T-helper 17 cell (primary cell): ENCODE measurements at places on chromosomes 16 and 17.

GRCh38 chr17:15289285-15290183 is 24.4 kb upstream of the PMP22 start:
- no peak for DNase-seq

- DNase-seq = no peak
Measured at GRCh38 chr17:47884905-47885730, 10.9 kb upstream of the SP2 start.

GRCh38 chr16:80097098-80097497 is 443.7 kb upstream of the DYNLRB2 start:
- DNase-seq = no peak

DNA sequence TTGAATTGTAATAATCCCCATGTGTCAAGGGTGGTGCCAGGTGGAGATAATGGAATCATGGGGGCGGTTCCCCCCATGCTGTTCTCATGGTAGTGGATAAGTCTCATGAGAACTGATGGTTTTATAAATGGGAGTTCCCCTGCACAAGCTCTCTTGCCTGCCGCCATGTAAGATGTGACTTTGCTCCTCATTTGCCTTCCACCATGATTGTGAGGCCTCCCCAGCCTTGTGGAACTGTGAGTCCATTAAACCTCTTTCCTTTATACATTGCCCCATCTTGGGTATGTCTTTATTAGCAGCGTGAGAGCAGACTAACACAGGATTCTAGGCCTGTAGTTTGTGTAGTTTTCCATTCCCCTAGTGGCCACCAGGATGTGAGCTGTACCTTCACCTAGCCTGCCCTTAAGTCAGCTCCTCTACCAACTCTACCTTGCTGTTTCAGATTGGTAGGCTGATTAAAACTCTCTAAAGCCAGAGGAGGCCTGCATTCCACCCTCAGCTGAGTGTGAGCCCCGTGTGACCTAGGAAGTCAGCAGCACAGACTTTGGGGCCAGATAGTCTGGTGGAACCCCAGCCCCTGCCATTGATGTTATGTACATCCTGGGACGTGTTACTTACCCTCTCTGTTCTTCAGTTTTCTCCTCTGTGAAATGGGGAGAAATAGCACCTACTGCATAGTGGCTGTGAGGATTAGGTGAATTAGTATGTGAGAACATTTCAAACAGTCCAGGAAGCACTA is 252.4 kb upstream of the CACNG5 start:
- DNase-seq = no peak

GRCh38 chr17:67359960-67360791 is 6.2 kb downstream of the PSMD12 start:
- no peak for DNase-seq

DNA sequence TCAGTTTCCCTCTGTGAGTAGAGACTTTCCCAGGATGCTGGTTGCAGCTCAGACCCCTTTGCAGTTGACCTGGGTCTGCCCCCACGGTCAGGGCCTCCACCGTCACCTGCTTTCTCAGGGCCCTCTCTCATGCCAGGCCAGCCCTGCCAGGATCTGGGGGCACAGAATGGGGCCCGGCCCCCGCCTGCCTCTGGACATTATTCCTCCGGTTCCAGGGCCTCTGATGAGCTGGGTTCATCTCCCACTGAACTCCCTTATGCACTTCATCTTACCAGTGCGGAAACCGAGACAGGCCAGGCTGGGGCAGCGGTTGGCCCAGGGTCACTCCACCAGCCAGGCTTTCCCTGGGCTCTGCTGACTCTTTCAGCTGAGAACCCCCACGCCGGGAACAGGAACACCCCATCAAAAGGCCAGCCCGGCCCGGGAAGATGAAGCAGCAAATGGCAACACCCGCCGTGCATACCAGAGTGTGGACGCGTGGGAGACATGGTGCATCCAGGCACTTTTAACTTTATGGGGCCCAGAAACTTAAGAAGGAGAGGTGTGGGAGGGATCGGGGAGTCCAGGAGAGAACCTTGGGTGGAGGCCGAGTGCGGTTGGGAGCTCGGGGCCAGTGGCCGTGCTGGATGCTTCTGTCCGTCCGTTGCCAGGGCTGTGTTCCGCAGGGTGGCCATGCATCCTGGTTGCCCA is 19.9 kb downstream of the ZNF469 start:
- no peak for DNase-seq

DNA sequence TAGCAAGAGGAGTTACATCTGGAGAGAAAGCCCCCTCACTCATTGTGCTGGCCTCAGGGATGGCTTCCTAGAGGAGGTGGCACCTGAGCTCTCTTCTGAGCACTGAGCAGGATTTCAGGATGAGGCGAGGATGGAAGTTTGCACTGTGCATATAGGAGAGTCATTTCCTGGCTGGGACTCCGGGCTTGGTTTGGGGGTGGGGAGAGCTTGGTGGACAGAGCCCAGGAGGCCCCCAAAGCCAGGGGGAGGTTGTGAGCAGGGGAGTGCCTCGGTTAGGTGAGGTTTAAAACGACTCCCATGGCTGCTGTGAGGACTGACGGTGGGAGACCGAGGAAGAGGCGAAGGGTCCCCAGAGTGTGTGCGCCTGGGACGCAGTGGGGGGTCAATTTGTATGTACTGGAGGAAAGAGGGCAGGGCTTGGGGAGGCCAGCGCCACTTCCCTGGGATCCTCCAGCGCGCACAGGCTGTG is 1.2 kb downstream of the CAMKK1 start:
- DNase-seq = no peak

- no peak for DNase-seq
Measured at GRCh38 chr16:11162586-11163268, 93.3 kb downstream of the SOCS1 start.

- no peak for DNase-seq
Measured at GRCh38 chr16:12898551-12898950, 2.8 kb upstream of the SHISA9 start.

GRCh38 chr17:37219876-37220606 is 155.7 kb upstream of the C17orf78 start:
- DNase-seq = no peak

GRCh38 chr16:88510091-88510994 is 57.3 kb downstream of the ZFPM1 start:
- DNase-seq = no peak

DNA sequence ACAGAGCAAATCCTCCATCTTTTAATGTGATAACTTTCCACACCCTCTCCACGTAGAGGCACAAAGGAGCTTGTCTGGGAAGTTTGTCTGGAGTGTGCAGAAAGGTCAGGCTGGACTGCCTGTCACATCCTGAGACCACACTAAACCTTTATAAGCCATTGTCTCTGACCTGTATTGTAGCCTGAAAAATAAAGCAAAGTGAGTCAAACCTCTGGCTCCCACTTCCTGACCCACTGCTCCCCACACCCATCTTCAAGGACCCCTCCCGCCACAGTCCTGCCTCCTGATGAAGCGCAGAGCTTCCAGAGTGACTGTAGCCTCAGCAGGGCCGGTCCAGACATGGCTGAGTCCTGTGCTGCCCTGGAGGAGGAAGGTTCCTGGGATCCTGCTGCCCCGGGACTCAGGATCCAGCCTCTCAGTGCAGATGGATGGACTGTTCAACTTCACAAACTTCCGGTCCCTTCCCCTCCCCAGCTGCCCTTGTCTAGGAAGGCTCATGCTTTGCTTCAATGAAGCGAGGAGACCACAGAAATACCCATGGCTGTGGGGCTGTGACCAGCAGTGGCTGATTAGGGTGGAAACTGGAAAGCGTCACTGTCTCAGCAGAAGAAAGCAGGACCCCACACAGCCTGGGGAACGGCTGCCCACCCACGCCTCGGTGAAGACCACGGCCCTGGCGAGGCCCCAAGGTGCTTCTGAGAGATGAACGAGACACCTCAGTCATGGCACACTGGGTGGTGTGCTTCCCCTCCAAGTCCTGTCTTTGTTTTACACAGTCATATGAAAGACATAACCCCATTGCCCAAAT is 30.9 kb upstream of the CLEC18B start:
- DNase-seq = no peak

GRCh38 chr16:28112908-28113307 is 49.4 kb upstream of the GSG1L start:
- no peak for DNase-seq

DNA sequence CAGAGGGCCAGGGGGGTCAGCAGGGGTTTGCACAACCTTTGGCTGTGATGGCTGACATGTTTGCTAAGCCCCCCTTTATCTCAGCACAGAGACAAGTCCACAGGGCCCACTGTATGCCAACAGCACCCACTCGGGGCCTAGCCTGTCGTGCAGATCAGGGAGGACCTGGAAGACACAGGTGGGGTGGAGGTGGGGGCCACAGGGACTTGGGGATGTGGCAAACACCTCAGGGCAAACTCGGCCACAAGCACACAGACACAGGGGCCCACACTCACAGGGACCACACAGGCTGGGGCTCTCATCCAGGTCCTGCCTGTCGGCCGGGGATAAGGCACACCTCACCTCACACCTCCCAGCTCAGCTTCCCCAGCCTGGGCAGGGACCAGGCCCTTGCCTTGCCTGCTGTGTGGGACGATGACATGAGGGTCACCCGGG is 87.9 kb downstream of the C16orf78 start:
- DNase-seq = no peak

DNA sequence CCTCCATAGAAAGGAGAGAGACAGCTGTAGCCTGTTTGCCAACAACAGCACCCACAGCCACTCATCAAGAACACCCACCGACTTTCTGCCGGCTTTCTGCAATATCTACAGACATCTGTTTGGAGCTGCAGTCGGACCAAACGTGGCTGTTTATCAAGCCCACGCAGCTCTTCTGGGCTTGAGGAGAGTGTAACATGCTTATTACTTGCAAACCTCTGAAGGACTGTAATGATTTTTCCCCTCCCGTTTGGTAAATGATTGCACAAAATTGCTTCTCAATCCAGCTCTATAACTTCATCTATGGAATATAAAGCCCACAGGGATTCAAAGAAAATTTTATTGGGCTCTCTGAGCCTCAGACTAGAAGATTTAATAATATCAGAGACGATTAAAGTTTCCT is 100.5 kb downstream of the VAT1L start:
- no peak for DNase-seq

- DNase-seq = no peak
Measured at GRCh38 chr17:40343219-40344119, 21.1 kb downstream of the GJD3 start.

DNA sequence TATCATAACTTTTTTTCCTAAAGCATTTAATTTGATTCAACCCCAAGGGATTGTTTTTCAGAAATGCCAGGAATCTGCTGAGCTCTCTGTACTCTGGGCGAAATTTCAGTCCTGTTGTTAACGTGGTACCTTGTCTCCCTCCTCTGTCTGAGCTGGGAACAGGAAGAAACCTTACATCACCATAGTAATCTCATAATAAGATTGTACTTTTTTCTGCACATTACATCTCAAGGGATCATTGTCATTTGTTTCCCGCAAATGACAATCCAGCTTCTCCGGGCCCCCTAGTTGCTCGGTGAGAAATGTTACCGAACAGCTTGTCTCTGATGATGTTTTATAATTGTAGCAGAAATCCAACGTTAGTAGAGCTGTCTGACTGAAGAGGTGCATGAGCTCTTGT is 152.7 kb upstream of the ERCC4 start:
- DNase-seq = no peak
